GM12865 (cell line): ENCODE measurements at places on chromosomes 1 and 21.
A peak's percentile ranks its signal among the peaks of the same experiment; 100 is the strongest.

- DNase-seq = no peak
Observed at GRCh38 chr1:167722870-167723251, 1.1 kb downstream of the MPZL1 start.

DNA sequence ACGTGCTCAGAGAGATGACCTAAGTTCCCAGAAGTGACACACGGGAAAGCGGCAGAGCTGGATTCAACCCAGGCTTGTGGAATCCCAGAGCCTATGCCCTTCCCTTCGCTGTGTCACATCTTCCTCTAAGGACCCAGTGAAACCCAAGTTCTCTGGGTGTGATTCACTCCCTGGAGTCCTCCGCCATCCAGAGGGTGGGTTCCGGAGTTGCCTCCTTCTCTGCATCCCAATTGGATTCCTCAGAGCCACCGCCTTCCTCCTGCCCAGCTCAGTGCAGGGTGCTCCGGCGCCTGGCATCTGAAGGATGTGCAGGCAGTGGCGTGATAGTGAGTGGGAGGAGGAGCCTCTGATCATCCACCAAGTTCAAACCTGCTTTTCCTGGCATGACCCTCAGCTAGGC is 20.7 kb upstream of the RCC2 start:
- no peak for DNase-seq

DNA sequence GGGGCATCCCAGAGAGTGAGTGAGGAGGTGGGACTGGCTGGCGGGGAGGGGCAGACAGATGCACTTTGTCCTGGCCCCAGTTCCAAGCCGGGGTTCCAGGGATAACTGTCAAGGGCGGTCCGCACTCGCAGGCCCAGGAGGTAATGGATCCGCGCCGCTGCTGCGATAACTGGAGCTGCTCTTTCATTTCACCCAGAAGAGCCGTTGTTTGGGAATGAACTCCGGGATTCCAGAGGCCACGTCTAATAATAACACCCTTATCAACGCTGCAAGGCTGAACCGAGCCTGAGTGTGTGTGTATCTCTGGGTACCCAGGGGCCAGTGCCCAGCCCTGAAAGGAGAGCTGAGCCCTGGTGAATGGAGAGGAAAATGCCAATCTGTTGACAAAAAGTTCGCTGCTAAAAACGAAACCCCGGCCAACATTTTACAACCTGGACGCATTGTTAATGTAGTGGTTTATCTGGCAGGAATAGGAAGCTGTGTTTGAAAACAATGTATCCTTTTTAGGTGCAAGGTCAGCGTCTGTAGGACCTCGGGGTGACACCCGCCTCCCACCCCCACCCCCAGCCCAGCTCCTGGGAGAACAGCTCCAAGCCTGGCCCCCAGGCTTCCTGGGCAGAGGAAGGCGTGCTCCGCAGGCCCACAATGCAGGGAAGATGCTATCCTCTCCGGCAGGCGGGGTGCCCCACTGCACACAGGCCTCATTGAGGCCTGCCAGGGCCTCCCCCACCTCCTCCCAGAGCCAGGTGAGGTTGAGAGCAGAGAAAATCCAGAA is 119.7 kb downstream of the PROX1 start:
- DNase-seq = no peak

- no peak for DNase-seq
Observed at GRCh38 chr1:238018214-238018613, 127.5 kb upstream of the ZP4 start.

DNA sequence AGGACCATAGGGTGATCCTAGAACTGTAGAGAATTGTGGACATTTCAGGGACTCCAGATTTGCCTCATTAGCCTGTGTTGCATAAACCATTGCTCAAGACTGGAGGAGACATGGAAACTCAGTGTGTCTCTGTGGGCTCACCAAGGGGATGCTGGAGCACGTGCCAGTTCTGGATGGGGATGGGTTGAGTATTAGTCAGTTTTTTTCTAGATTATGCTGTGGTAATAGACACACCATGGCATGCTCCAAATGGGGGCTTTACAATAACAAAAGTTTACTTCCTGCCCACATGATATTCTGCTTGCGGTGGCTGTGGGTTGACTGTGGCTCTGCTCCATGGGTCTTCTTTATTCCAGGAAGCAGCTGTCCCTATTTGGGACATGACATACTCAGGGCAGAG is 125.4 kb downstream of the FOXD2 start:
- DNase-seq = no peak

DNA sequence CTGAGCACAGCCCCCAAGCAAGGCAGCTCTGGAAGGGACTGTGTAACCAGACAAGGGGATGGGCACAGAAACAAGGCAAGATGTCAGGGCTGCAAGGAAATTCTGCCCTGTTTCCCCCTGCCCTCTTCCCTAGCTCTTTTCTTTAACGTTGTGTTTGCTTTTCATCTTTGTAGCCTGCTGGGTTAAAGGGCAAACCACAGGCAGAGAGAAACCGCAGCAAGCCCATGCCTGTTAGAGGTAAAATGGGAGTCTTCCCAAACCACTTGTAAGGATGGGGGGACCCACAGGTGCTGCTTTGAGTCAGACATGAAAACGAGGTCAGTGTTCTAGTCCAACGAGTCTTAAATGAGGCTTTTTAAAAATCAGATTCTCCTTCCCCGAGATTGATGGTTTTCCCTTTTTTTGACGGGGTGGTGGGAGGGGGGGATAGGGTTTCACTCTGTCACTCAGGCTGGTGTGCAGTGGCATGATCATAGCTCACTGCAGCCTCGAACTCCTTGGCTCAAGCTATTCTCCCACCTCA is 13.3 kb downstream of the TGFBR3 start:
- peak; percentile 68 for DNase-seq

- DNase-seq = no peak
Observed at GRCh38 chr1:176853503-176853902, 311.0 kb downstream of the ASTN1 start.

DNA sequence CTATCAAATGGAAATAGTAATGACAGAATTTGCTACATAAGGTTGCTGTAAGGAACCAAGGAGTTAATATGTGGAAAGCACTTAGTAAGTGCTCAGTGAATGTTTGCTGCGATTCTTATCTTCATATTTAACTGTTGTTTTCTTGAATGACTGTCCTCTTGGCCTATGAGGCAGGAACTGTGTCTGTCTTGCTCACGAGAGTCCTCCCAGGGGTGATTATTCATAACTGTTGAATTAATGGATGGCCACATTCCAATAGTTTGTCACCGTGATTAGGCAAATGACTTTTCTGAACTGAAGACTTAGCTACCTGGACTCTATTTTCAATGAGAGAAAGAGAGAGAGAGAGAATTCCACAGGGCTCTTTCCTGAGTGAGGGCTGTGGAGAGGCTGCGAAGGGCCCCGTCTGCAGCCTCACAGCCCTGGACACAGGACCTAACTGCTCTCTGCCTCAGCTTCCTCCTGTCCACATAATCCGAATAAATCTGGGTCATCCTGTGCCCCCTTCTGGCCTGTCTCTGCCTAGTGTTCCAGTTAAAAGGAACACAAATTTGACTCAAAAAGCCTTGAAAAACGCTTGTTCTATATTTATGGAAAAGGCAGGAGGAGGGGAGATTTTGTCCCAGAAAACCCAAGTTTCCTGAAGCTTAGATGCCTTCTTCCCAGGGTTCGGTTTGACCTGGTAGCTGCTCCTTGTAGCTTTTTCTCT is 8.5 kb downstream of the EDN2 start:
- no peak for DNase-seq

DNA sequence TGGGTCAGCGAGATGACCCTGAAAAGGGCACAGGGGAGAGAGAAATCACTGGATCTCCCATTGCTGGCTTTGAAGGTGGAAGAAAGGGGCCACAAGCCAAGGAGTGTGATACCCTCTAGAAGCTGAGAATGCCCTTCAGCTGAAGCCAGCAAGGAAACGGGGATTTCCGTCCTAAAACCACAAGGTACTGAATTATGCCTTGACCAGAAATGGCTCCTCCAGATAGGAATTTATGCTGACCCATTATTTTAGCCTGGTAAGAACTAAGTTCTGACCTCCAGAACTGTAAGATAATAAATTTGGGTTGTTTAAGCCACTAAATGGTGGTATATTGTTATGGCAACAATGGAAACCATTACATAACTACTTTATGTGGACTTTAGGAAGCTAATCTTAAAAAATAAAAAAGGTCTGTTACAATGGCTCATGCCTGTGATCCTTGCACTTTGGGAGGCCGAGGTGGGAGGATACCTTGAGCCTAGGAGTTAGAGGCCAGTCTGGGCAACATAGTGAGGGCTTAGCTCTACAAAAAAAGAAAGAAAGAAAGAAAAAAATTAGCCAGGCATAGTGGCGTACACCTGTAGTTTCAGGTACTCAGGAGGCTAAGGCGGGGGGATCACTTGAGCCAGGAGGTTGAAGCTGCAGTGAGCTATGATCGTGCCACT is 3.6 kb upstream of the H6PD start:
- peak; percentile 54 for DNase-seq

GRCh38 chr1:157517016-157517415 is 35.3 kb downstream of the FCRL5 start:
- no peak for DNase-seq
